ENCODE measurements at places on chromosomes 7 and 10.

- no peak for DNase-seq
These were observed 31.8 kb downstream of the CHST3 start for GRCh38 chr10:71995887-71996575.

- DNase-seq: no peak
These were observed 657.9 kb downstream of the NXPH1 start for GRCh38 chr7:9091282-9091681.

DNA sequence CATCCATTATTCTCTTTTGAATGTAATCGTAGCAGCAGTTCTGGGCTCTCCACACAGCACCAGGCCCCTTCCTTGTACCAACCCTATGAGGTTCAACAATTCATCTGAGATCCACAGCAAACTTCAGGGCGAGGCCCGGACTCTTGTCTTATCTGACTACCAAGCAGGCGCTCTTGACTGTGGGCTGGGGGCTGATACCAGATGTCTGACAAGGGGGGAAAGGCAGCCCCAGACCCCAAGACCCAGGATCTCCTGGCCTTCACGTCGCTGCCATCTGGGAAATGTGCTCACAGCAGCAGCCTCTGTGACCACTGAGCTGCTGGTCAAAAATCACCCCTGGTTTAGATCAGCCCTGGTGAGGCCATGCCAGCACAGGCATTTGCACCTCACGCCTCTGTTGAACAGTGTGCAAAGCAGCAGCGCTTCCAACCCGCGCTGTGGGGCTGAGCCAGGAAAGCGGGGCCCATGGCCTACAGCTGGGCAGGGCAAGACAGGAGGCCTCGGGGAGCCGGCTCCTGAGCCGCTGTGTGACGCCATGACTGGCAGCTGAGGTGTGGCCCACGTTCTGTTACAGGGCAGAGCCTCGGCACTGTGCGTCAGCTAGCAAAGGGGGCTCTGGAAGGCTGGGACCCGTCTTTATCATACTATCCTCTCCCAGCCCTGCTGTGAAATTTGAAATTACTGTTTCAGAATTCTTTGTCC, 143.9 kb downstream of the PAXIP1 start:
- DNase-seq: no peak

GRCh38 chr7:36602934-36603887, 121.1 kb downstream of the AOAH start:
- no peak for DNase-seq

DNA sequence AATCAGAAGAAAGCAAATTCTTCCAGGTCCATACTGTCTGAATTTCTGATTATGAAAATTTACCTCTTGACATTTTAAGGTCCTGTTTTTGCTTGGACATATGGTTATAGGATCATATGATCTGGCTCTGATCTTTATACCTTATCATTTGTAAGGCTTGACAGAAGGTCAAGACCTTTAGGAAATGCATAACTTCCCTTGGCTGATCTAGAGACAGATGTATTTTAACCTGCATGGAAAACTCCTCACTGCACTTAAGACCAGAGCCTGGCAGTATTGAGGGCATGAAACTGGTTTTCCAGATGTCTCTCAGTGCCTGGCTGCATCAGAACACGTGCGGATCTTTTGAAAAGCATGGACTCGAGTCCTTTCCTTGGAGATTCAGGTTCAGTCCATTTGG, 55.9 kb downstream of the TRRAP start:
- no peak for DNase-seq

DNA sequence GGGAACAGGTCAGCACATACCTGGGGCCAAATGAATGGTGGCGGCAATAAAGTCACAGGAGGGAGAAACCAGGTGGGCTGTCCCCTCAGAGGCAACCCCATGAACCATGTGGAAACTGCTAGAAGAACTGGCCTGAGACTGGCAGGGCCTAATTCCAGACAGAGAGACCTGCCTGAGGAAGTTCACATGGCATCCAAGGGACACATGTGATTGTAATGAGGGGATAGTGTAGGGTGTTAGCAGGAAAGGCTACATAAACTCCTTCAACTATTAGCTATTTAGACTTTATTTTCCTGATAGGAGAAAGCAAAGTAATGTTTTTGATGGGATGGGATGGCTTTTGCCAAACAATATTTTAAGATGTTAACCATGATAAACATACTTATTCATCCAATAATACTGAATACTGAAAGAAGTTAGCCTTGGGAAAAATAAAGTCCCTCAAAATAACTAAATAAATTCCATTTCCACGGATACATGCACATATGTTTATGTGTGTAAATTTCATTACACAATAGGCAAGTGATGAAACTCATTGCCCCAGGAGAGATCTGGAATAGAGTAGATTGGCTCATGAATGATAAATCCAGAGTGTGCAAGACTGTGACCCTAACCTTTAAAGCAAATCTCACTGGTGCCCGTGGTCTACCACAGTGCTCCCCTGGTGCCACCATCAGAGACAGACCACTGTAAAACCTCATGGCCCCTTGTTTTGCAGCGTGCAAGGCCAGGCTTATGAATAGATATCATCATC, 137.0 kb downstream of the NRF1 start:
- DNase-seq: no peak

DNA sequence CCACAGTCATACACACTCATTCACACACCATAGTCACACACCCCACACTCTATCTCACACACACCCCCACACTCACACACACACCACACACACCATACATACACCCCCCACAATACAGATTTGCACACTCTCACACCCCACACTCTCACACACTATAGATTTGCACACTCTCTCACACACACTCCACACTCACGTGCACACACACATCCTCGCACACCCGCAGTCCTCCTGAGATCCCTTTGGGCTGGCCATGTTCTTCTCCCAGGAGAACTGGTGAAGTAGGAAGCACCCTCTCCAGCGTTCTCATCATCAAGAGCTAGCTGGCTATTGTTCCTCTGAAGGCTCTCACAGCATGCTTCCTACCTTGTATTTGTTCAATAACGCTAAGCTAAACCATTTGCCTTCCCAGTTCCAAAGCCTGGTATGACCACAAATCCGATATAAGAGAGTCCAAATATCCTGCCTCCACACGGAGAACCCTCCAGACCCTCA, 86.2 kb downstream of the HECW1 start:
- DNase-seq: no peak

DNA sequence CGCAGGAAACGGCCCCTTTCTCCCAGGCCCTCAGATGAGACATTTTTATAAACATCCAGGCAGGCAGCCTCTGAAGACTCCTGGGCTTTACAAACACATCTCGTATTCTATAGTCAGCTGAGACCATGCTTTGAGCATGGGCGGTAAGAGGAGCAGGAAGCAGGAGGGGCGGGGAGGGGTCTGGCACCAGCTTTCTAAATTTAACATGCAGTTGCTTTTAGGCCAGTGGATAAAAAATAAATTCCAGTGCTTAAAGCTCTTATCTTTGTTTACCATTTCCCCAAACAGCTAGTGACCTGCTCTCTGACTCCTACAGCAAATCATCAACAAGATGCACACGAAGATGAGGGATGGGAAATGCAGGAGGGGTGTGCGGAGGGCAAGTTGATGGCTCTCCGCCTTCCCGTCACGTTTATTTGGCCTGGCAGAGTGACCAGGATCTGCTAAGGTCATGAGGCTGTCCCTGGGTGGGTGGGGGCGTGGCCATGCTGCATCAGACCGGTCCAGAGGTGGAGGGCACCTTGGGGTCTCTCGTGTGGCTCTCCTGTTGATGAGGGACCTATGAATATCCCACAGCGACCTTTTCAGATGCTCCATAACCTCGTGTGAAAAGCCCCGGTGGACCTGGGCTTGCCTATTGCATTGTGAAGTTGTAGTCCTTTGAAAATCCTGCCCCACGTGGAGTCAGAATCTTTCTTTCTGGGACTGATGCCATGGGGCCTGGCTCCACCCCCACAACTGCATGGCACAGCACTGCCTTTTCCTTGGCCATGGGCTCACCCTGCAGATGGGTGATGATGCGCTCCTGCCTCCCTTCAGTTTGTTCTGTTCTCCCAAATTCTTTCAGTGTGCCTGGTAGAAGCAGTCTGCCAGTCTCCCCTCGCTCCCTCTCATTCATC, 67.5 kb downstream of the PARP12 start:
- DNase-seq: no peak

DNA sequence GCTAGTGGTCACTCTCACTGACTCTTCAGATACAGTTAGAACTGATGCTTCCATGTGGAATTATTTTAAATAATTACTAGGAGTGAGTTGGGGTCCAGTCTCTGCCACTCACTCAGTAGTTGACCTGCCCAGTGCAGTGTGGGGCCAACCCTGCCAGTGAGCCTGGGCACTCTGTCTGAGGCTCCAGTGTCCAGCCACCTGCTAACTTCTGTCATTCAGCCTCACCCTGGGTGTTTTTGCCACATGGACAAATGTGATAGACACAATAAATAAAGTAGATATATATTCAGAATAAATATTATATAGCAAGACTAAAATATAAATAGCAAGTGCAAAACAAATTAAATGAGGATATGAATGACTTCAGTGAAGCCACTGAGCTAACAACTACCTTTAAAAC, 7.2 kb downstream of the INSYN2A start:
- no peak for DNase-seq

GRCh38 chr7:76238326-76238725, 36.6 kb downstream of the SRRM3 start:
- no peak for DNase-seq

DNA sequence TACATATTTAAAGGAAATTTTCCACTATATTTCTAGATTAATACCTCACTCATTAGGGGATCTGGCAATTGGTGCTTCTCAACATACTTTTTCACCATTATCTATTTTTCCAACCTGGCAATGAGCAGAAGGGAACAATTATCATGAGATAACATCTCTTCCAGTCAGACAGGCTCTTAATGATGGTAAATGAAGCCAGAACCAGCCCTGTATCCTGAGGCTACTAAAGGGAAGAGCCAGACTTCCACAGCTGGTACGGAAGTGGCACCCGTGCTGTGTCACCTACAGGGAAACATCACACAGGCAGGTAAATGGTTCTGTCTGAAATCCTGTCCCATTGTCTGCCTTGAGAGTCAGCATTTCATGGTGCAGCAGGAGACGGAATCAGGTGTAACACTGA, 75.9 kb downstream of the ELMO1 start:
- DNase-seq: no peak

- DNase-seq: no peak
These were observed 10.8 kb downstream of the AGK start for GRCh38 chr7:141562036-141562435.

GRCh38 chr10:132428486-132428995, 31.5 kb downstream of the PWWP2B start:
- no peak for DNase-seq

DNA sequence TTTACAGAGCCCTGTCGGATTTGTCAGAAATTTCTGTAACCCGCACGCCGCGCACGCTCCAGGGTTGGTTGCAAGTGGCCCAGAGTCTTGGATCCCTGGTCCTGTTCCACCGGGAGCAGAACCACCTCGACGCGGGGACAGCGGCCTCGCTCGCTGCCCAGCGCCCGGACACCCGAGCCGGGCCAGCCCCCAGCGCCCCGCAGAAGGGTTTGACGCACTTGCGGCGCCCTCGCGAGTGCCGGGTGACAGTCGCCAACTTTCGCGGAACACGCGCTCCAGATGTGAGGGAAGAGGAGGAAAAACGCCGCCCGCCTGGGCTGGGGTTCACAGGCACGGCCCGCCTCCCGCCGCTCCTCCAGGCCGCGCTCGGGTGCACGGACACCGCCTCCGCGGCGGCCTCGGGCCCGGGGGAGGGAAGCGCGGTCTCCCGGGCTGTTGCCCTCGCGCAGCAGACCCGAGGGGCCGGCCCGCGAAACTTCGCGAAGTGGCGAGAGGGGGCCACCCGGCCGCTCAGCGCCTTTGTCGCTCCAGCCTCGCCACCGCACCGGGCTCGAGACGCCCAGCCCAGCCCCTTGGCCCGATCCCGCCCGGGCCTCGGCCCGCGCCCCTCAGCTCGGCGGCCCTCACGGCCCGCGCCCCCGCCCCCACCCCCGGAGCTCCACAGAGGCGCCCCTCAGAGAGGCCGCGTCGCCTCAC, 514 bp downstream of the RNF216 start:
- no peak for DNase-seq

All from cortex of kidney (tissue), 1 donor.